PC-9 (cell line): ENCODE measurements at places on chromosomes 2 and 18. TPM values are rescaled to one million over a fixed set of nuclear protein-coding genes. Genes with fewer than 3 reads are reported as not detected.

Gene L3MBTL4
- total RNA-seq = not detected in 2 replicates

- H3K27me3 ChIP-seq = peaks cover 14% of the 10 kb centered on the region
- no peaks in the 10 kb centered on the region for H3K4me1 ChIP-seq
- no peak overlapping the region for H3K27ac ChIP-seq
Measured at GRCh38 chr2:22375096-22375495, 1009.9 kb upstream of the KLHL29 start.

Gene NT5DC4
- 6.1 and 6.5 TPM in 2 replicates for total RNA-seq

Gene LBX2
- 0.76 and 2.0 TPM in 2 replicates for total RNA-seq

Gene MRO
- total RNA-seq = not detected in 2 replicates

DNA sequence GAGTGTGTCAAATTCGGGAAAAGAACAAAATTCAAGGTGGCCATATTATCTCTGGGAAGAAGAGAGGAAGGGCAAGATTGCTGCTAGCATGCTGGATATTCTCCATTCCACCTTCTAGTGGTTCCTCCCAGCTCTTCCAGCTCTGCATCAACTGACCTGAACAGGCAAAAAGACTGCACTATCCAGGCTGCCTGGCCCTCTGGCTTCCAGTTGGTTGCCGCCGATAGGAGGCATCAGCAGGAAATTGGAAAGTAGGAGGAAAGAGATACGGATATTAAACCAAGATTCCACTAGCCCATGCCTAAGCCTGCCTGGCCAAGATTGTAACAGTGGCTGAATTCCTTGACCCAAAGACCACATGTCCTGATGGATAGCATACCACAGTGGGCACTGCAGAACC lies 1.7 kb upstream of the RTTN start:
- no peak overlapping the region for H3K27ac ChIP-seq
- peaks cover 18% of the 10 kb centered on the region for H3K4me1 ChIP-seq
- DNase-seq = no peak
- no peaks in the 10 kb centered on the region for H3K27me3 ChIP-seq

DNA sequence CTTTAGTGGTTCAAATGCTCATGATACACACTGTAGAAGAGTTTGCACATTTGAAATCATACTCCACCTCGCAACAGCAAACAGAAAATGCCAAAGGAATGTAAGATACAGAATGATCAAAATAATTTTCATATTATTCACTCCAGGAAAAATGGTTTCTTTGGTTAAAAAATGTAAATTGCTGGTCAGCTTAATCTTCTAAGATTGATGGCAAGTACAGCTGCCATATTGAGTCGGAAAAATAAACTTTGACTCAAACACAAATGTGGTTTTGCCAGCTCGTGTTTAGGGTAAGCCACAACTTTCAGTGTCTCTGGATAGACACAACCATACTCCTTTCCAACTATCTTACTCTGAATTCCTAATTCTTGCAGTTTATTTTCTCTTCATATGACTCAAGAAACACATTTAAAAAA lies 154.9 kb upstream of the SMIM21 start:
- H3K27ac ChIP-seq = no peak overlapping the region
- no peaks in the 10 kb centered on the region for H3K4me1 ChIP-seq
- no peaks in the 10 kb centered on the region for H3K36me3 ChIP-seq
- no peak overlapping the region for H3K4me3 ChIP-seq
- no peak for DNase-seq

DNA sequence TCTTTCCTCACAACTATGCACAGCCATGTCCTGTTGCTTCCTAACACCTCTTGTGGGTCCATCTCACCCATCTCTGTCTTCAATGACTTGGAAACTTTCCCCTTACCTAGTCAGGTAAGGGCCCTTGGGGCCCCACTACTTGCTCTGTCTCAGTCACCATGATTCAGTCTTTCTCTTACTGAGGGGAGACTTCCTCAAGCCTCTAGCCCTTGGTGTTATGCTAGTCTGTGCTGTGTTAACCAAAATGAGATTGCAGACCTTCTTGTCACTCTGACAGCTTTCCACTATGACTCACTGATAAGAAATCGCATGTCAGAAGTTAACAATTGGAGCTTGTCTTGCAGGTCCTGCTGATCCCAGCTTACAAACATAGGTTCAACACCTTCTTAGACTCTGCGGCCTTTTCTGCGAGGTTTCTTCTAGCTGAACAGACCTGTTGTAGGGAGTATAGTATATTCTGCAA lies 65.3 kb downstream of the WDR75 start:
- H3K27me3 ChIP-seq = no peaks in the 10 kb centered on the region
- peak overlapping the region; percentile 51 for H3K27ac ChIP-seq
- peak; percentile 13 for DNase-seq
- peaks cover 27% of the 10 kb centered on the region for H3K4me1 ChIP-seq
- no peak overlapping the region for H3K4me3 ChIP-seq

Gene DYNAP
- total RNA-seq = not detected in 2 replicates
